ENCODE measurements at places on chromosomes 1 and 21.

- no peak for DNase-seq
Measured at GRCh38 chr1:45005761-45006160, 5.4 kb downstream of the HECTD3 start.

- DNase-seq, result no peak
Measured at GRCh38 chr21:46556802-46557201, 48.1 kb downstream of the S100B start.

DNA sequence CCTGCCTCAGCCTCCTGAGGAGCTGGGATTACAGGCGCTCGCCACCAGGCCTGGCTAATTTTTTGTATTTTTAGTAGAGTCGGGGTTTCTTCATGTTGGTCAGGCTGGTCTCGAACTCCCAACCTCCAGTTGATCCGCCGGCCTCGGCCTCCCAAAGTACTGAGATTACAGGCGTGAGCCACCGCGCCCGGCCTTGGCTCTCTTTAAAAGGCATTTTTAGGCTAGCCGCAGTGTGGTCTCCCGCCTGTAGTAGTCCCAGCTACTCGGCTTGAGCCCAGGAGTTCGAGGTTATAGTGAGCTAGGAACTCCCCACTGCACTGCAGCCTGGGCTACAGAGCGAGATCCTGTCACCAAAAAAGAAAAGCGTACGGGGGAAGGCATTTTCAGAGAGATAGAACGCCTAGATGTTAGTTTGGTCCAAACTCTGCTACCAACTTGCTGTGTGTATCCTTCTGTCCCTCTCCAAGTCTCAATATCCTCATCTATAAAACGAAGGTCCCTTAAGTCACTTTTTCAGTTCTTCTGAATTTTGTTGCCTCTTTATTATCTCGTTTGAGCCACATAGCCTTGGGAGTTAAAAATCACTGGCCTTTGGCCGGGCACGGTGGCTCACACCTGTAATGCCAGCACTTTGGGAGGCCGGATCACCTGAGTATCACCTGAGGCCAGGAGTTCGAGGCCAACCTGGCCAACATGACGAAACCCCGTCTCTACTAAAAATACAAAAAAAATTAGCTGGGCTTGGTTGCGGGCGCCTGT, 734 bp downstream of the MED18 start:
- DNase-seq, result no peak

GRCh38 chr1:91776068-91776794, 109.7 kb downstream of the TGFBR3 start:
- no peak for DNase-seq

DNA sequence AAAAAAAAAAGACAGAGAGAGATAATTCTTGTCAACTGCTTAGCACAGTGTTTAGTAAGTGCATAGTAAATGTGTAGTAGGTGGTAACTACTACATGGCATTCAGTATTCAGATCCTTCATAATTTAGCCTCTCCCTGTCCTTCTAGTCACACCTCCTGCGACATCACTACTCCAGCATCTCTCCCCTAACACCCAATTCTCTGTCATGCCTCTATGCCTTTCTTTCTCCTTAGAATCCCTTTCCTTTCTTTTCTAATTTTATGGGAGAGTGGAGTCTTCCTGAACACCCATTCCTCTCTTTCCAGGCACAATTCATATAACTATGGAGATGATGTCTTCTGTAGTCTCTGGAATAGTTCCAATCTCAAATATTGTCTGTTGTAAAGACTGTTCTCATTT, 3.9 kb upstream of the VPS72 start:
- no peak for DNase-seq

DNA sequence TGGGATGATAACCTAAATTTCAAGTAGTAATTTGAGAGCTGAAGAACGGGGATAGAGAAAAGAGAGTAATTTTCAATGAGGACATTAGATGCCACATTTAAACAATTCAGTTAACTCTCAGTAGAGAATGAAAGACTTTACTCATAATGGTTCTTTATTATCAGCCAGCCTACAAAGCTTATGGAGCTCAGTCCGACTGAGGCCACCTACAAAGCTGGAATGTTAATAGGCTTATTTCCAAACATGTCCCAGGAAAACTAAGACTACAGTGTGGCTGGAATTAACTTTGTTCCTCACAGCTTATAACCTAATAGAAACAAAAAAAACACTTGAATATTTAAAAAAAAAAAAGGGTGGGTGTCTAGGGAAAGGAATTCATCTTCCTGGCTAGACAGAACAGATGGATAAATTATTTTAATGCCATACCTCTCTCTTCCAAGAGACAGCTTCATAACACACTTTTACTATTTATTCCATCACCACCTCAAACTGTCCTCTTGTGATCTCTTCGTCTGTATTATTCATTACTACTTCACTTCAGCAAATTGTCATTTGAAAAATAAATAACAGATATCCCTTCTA, 9.8 kb downstream of the SLC19A2 start:
- no peak for DNase-seq

DNA sequence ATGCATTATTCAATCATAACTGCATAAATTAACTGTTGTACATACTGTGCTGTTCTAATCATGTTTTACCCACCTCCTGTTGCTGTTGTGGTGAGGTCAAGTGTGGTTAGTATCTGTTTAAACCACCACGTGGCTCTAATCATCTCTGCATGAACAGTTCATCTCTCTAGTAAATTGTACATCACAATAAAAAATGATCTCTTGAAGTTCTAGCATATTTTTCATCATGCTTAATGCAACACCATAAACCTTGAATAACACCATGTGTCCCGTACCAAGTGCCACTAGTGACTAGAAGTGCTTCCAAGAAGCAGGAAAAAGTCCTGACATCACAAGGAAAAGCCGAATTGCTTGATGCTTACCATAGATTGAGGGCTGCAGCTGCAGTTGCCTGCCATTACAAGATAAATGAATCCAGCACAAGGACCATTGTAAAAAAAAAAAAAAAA, 51.7 kb downstream of the SNRPE start:
- DNase-seq, result no peak

- DNase-seq, result no peak
Measured at GRCh38 chr1:103372866-103373265, 152.6 kb upstream of the RNPC3 start.

DNA sequence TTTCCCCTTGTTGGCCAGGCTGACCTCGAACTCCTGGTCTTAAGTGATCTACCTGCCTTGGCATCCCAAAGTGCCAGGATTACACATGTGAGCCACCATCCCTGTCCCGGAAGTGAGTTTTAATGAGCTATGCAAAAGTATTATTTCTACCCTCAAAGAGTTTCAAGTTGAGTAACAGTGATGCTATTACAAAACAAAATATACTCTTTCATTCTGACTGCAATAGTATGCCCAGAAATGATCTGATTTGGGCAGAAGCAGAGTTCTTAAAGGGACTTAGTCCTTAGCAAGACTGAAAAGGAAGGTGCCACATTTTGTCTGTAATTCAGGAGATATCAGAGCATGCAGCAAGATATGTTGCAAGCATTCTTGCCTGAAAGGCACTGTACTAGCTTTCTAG, 375.4 kb downstream of the NUF2 start:
- no peak for DNase-seq

DNA sequence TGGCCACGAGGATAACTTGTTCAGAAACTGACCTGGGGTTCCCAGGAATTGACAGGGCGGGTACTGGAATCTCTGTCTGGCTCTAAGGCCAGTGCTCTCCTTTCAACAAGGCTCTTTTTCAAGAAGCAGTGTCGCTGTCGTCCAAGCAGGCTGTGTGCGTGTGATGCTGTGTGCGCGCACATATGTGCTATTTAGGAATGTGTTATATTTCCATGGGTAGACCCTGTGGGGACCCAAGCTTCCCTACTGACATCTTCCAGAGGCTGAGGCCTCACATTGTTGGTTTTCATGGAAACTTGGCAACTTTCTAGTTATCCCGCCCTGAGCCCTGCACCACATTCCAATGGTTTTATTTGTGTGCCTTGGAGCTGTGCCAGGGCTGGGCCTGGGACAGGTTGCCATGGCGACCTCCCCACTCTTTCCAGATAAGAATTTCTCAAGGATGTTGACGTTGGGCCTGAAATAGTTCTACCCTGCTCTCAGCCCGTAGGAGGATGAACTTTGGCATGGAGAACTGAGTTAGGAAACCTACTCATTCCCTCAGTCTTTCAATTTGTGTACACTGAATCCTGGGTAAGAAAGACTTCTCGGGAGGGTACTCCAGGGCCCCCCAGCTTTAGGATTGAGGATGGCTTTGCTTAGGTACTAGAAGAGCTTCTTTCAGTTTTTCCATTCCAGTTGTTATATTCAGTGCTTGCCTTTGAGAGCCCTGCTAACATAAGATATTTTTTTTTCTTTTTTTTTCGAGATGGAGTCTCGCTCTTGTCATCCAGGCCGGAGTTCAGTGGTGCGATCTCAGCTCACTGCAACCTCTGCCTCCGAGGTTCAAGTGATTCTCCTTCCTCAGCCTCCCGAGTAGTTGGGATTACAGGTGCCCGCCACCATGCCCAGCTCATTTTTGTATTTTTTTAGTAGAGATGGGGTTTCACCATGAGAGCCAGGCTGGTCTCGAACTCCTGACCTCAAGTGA, 38.8 kb upstream of the SRSF10 start:
- DNase-seq, result no peak

DNA sequence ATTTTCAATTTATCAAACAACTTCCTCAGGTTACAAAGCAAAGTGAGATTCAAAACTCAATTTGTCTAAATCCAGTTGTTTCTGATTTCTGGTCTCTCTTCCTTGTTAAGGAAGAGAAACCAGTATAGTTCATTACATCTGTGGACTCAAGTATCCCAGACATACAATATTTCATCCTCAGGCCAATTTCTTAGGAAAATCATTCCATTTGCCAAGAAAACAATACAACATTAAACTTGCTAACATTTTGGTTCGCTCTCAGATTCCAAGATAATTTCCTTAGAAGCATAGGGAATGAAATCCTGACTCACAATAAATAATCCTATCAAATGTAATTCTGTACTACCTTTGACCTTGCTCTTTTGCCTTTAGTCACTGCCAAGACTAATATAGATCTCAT, 11.2 kb upstream of the TTLL7 start:
- DNase-seq, result no peak

DNA sequence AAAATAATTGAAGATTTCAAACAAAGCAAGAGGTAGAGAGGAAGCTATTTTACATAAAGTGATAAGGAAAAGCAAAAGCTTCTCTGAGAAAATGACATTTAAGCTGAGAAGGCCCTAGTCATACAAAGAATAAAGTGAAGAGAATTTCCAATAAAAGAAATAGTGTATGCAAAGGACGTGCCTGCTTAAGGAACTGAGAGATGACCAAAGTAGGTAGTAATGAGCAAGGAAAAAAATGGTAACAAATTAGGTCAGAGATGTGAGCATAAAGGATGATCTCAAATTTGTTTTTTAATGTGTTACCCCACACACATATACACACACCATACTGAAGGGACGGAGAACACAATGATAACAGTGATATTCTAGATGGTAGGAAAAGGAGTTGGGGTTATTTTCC, 46.4 kb downstream of the NRIP1 start:
- no peak for DNase-seq

DNA sequence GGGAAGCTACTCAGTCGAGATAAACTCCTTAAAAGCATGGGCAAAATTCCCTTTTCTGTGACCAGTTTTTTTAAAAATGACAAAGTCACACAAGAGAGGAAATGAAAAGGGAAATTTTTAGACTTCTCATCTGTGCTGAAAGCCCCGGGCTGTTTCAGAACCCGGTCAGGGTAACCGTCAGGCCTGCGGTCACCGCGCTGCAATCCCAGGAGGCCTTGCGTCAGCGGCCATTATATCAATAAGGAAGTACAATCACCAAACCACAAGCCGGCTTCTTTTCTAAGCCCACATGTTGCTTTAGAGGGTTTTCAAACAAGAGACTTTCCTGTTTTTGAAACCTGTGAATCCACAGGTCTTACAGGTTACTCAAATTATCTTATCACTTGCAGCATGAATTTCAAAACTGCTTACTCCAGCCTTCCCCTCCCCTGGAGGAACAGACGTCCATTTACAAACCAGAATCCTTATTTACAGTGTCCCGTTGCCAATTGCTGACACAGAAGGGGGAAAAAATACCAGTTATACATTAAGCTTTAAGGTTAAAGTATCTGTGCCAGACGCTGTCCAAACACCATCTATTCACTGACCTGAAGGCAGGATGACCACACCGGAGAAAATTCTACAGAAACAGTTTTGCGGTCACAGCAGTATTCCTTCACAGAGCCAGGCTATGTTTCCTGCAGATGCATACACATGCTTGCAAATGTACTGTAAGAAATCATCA, 165.3 kb downstream of the TOMM20 start:
- no peak for DNase-seq

- no peak for DNase-seq
Measured at GRCh38 chr1:150567341-150567716, 12.1 kb downstream of the MCL1 start.

DNA sequence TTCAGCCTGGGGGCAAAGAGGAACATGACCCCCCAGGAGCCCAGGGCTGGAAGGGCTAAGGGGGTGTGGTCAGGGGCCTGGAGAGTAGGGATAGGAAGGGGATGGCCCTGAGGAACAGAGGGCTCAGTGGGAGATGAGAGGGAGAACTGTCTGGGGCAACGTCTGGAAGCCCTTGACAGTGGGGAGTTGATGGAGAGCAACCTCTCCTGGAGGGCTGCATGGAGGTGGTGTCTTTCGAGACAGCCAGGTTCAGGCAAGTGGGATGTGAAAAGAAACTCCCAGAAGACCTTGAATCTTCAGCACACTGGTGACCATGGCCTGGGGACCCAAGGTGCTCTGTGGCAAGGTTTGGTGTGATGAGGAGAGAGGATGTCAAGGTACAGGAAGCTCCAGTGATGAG, 54.2 kb upstream of the RUNX3 start:
- no peak for DNase-seq

DNA sequence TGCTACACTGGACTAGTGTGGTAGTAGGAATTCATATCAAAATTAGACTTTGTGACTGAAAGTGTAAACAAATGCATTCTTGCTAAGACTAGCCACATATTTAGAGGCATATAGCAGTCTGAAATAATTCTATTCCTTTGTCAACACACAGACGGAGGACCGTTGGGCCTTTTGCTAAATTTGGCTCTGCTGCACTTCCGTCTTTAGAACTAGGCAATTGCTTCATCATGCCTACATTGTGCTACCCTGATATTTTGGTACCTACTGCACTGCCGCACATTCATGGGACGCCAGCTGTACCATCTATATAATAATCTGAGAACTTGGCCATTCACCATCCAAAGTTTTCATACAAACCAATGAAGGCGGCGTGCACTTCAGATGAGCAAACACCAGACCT, 346.8 kb downstream of the KIF26B start:
- no peak for DNase-seq

DNA sequence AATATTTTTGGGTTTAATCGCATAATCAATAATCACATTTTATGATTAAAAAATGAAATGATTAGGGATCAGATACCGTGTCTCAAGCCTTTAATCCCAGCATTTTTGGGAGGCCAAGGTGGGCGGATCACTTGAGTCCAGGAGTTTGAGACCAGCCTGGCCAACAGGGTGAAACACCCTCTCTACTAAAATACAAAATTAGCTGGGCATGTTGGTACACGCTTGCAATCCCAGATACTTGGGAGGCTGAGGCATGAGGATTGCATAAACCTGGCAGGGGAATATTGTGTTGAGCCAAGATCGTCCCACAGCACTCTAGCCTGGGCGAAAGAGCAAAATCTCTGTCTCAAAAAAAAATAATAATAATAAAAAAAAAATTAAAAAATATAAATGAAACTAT, 1581.4 kb downstream of the KCNT2 start:
- DNase-seq, result no peak

- no peak for DNase-seq
Measured at GRCh38 chr1:77514921-77515776, 167.3 kb downstream of the ZZZ3 start.

GRCh38 chr1:6392809-6393399, 663 bp downstream of the ACOT7 start:
- no peak for DNase-seq
